ENCODE measurements at places on chromosomes 12 and 14. TPM values are rescaled to one million over a fixed set of nuclear protein-coding genes. Genes with fewer than 3 reads are reported as not detected.

The GLIPR1L2 gene
- total RNA-seq, result 0.25 TPM

The RERGL gene
- total RNA-seq, result not detected

The TRMT61A gene
- total RNA-seq, result 27.2 TPM

The TMEM119 gene
- 0.06 TPM for total RNA-seq

The FAM222A gene
- 6.0 TPM for total RNA-seq

The RTL1 gene
- 0.27 TPM for total RNA-seq
